ENCODE measurements at places on chromosomes 2 and 18.
A peak's percentile ranks its signal among the peaks of the same experiment; 100 is the strongest.

DNA sequence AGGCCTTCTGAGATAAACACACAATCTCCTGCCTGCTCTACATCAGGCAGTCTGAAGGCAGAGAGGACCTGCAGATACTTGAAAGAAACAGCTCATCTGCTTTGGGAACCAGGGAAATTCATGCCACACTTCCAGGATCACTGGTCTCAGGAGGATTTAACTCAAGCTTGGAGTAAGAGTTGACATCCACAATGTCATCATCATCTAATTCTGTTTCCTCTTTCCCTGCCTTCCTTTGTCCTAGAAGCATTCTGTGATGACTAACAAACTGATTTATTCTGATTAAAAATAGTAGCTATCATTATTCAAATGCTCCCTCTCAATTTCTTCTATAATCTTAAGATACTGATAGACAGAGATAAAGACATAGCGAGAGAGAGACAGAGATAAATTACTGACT lies 766.8 kb downstream of the BCL11A start:
- no peak for DNase-seq

DNA sequence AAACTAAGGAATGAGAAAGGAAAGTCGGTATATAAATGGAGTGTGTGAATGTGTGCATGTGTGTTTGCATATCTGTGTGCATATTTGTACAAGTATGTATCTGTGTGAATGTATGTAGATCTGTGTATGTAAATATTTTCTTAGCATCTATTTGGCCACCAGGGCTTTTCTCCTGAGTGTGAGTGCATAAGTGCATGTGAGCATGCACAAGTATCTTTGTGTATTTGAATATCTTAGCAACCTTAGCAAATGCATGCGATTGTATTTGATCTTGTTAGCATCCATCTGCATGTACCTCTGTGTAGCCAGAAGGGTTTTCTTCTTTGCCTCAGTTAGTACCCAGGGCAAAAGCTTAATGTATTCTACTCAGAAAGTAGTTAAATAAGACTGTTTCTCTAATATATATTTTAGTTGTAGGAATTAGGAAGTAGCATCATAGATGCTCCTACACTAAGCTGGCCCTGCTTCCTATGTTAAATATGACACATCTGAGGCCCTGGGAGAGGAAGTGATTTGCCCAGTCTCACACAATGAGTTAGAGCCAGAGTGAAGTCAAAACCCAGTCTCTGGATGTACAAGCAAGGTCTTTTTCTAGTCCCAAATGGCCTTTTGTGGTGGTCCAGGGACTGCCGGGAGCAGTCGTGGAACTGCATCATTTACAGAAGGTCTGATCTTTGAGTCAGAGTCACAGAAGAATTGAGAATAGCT lies 9.2 kb downstream of the FKBP1B start:
- DNase-seq = no peak

DNA sequence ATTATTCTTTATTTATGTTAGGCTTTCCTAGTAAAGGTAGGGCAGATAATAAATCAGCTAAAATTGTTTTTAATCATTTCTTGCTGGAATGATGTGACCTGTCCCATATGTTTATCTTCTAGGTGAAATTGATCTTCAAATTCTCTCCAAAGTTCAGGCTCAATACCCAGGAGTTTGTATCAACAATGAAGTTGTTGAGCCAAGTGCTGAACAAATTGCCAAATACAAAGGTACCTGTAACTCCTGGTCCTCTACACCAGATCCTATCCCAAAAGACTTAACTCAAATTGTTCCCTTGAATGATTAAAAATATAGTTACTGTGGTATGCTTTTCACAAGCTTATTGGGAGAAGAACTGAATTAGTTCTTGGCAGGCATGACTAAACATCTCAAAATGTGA lies 36.5 kb downstream of the HNMT start:
- no peak for DNase-seq

DNA sequence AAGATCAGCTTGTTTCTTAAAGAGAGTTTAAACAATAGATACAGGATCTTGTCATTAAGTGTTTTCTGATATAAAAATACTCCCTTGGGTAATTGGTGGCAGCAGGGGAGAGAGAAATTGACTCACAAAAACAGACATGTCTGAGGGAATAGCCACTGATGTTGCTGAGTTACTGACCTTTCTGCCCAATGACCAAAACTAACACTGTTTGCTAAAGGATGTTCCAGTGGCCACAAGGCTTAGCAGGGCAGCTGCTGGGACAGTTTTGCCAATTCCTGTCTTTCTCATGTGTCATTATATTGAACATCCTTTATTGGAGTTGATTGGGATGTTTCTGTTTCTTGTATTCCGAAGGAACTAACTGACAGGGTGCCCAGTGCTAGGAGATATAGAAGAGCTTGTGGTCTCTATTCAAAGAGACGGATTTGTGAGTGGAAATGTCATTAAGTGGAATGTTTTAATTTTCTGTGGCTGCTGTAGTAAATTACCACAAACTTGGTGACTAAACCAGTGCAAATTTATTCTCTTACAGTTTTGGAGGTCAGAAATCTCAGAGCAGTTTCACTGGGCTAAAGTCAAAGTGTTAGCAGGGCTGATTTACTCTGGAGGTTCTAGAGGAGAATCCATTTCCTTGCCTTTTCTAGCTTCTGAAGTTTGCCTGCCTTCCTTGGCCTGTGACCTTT lies 124.8 kb upstream of the RMDN2 start:
- DNase-seq = no peak

GRCh38 chr2:221283896-221284545 lies 288.1 kb downstream of the EPHA4 start:
- no peak for DNase-seq

- DNase-seq = no peak
These were observed 124.6 kb upstream of the CYP1B1 start for GRCh38 chr2:38200598-38200997.

- DNase-seq = no peak
These were observed 346.8 kb downstream of the ANAPC1 start for GRCh38 chr2:111537078-111537655.

GRCh38 chr18:23689616-23690504 lies 607 bp downstream of the LAMA3 start:
- DNase-seq = no peak

DNA sequence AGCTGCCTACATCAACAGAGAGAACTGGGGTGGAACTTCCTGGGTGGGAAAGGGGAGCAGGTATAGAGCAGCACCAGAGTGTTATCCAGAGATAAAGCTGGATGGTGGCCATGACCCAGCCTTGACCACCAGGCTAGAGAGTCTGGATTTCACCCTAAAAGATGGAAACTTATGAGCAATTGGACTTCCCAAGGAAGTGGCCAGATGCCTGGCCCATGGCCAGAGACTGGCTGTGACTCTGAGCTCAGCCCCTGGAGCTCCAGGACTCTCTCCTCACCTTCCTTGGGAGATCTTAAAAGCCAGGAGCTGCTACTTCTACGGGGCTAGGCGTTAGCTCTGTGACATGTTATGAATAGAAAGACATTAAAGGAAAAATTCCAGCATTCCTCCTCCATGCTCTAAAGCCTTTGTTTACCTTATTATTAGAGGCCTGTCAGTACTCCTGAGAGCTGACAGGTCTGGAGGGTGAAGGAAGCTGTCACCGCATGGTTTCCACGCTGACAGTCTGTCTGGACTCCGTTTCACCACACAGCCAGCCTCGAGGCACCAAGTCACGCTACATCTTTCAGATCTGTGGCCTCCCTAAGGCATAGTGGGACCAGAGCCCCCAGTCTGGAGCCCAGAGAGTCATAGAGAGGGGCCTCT lies 260.0 kb upstream of the SIX2 start:
- DNase-seq = no peak

GRCh38 chr18:76407681-76408080 lies 87.4 kb downstream of the ZNF516 start:
- no peak for DNase-seq

DNA sequence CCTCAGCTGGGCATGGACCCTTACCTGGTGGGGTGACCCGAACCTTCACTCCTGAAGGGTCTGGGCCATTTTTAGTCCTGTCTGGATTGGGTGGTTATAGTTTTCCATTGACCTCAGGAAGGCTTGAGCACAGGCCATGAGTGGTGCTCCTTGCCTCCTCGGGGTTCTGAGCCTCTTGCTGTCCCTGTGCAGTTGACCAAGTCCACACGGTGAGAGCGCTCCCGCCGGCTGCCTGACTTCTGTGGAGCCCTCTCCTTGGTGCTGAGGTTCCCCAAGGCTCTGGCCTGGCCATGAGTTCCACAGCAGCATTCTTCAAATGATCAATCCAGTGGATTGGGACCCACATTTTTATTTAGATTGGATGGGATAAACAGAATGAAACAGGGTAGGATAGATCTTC lies 159.5 kb downstream of the SEPTIN10 start:
- DNase-seq = no peak

DNA sequence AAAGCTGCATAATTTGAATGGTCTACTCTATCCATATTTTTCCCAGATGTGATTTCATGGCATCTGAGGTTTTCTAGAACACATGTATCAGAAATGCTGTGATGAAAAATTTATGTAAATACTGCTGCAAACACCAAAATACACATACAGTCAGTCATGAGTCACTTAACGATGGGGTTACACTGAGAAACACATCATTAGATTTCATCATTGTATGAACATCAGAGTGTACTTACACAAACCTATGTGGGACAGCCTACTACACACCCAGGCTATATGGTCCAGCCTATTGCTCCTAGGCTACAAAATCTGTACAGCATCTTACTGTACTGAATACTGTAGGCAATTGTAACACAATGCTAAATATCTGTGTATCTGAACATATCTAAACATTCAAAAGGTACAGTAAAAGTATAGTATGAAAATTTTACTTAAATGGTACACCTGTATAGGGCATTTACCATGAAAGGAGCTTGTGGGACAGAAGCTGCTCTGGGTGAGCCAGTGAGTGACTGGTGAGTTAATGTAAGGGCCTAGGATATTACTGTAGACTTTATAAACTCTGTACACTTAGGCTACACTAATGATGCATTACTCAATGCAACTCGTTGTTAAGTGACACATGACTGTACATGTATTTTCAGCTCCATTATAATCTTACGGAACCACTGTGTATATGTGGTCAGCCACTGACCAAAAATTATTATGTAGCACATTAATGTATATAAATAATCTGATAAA lies 33.5 kb downstream of the PNO1 start:
- DNase-seq = no peak

GRCh38 chr18:13136056-13136903 lies 82.3 kb upstream of the LDLRAD4 start:
- peak; percentile 67 for DNase-seq

Measured in immature natural killer cell (primary cell).